ENCODE measurements at places on chromosomes 5 and 9. TPM values are rescaled to one million over a fixed set of nuclear protein-coding genes. Genes with fewer than 3 reads are reported as not detected.

RELL2 gene
- 4.1 TPM for total RNA-seq

SCGB3A2 gene
- 0.51 TPM for total RNA-seq

ACO1 gene
- 20.8 TPM for total RNA-seq

KCNMB1 gene
- not detected for total RNA-seq

GRM6 gene
- total RNA-seq, result not detected

- DNase-seq, result no peak
Observed at GRCh38 chr9:87872079-87872624, 10.5 kb upstream of the SPATA31E1 start.

- no peak for DNase-seq
Observed at GRCh38 chr5:142798099-142798770, 28.1 kb downstream of the ARHGAP26 start.

DNA sequence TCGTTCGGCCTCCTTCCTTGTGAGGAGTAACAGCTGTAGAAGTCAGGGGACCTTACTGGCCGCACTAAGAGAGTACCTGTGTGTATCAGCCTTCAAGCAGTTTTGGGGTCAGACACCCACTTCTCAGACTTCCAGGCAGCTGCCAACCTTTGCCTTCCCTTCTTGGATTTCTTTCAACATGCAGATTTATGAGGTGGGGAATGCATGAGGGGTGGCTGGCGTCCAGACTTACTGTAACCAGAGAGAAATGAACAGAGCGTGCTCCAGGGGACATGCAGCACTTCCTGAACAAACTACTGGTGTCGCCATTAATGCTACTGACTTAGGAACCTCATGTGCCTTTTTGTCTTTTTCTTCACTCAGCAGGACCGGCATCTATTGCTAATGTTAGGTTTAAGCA is 46.7 kb downstream of the INSYN2B start:
- DNase-seq, result no peak

GRCh38 chr9:124212381-124213050 is 45.2 kb upstream of the NEK6 start:
- peak; percentile 87 for DNase-seq

DNA sequence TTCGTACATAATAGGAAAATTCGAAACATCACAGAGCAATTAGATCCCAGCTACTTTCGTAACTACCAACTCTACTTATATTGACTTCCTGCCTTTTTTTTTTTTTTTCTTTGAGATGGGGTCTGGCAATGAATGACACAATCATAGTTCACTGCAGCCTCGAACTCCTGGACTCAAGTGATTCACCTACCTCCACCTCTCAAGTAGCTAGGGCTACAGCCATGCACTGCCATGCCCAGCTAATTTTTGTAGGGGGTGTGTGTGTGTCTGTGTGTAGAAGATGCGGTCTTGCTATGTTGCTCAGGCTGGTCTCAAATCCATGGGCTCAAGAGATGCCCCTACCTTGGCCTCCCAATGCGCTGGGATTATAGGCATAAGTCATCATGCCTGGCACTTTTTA is 5.8 kb upstream of the PAIP2 start:
- DNase-seq, result no peak

- DNase-seq, result no peak
Observed at GRCh38 chr5:81604193-81604592, 146.7 kb downstream of the SSBP2 start.

Data from PC-3 (cell line).